ENCODE measurements at places on chromosomes 7 and 10.

DNA sequence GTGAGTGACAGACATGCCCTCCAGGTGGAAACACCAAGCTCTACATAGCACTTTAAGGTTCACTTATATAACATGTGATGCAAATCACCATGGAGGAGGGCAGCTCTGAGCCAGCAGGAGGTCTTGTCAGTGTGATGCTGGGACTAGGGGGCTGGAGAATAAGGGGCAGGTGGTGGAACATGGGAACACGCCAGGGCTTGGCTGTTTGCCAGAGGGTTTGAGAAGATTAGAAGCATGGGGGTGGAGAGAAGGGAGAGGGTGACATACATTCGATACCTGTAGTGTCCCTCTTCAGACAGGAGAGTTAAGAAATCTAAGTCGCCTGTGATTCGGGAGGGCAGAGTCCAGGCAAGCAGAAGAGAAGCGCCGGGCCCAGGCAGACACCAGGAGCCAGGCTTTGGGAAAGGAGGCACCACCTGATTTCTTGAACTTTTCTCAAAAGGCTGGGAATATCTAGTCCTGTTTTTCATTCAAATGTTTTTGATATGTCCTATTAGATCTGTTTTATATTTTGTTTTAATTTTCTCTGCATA, 16.9 kb upstream of the LAMB4 start:
- no peak for DNase-seq

DNA sequence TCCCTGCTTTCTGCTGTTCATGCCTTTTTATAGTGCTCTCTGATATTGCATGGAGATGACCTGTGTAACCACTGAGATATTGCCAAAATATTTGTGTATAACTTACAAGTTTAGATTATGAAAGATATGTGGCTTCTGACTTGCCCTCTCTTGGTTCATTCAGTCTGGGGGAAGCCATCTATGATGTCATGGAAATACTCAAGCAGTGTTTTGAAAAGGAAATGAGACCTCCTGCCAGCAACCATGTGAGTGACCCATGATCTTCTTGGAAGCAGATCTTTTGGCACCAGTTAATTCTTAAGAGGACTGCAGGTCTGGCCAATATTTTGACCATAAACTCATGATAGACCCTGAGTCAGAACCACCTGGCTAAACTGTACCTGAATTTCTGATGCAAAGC, 183.0 kb downstream of the THSD7A start:
- no peak for DNase-seq

GRCh38 chr10:131978851-131979250, 2.9 kb downstream of the BNIP3 start:
- no peak for DNase-seq

- no peak for DNase-seq
These were observed 649.2 kb upstream of the C7orf33 start for GRCh38 chr7:147941381-147941780.

DNA sequence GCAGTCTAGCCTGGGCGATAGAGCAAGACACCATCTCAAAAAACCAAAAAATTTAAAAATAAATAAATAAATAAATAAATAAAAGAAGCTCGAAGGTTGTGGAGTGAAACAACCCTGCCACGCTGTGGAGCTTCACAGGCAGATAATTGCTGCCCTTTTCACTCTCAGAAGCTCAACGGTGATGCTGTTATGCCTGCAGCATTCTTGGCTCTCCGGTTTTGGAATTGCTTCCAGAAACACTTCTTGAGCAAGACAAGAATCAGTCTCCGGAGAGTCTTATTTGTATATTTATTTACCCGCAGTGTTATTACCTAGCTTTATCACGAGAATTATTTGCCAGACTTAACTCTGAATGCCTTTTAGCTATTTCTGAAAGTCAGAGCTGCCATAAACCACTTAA, 40.5 kb upstream of the UBE2H start:
- no peak for DNase-seq

GRCh38 chr7:35797311-35797710, 3.5 kb upstream of the SEPTIN7 start:
- no peak for DNase-seq

- no peak for DNase-seq
These were observed 197.8 kb upstream of the CDCA7L start for GRCh38 chr7:22143491-22143890.

DNA sequence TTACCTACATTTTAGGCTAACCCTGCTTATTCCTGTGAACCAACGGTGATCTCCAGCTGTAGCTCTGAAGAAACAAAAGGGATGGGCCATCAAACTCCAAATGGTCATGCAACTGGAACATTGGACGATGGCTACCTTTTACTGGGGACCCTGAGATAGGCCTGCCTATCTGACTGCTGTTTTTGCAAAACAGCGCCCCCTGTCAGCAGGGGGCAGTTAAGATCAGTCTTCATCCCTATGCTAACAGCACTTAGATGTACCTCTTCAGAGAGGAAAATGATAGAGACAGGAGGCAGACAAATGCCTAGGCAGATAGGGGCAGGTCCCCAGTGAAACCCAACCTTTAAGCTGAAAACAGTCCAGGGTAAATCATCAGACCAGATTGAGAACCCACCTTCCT, 1085.4 kb upstream of the SORCS1 start:
- DNase-seq = no peak

- DNase-seq = no peak
These were observed 164.2 kb upstream of the ITGB1 start for GRCh38 chr10:33122014-33122809.

DNA sequence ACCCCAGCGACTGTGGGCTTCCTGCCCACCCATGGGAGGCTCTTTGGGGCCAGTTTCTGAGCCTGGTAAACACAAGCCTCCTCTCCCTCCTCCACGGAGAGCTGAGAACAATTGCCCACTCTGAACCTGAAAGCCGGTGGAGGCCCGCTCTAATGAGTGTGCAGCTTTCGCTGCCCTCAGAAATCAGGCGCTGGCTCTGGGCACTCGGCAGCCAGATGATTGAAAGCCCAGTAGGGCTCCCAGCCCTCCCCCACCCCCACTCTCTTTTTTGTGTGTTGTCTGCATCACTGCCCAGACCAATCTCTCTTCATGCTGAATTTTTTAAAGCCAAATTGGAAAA, 438.9 kb downstream of the RPS24 start:
- no peak for DNase-seq

GRCh38 chr7:27091105-27091504, 4.7 kb downstream of the HOXA1 start:
- DNase-seq = no peak

- no peak for DNase-seq
These were observed 10.6 kb upstream of the CALU start for GRCh38 chr7:128728598-128728997.

DNA sequence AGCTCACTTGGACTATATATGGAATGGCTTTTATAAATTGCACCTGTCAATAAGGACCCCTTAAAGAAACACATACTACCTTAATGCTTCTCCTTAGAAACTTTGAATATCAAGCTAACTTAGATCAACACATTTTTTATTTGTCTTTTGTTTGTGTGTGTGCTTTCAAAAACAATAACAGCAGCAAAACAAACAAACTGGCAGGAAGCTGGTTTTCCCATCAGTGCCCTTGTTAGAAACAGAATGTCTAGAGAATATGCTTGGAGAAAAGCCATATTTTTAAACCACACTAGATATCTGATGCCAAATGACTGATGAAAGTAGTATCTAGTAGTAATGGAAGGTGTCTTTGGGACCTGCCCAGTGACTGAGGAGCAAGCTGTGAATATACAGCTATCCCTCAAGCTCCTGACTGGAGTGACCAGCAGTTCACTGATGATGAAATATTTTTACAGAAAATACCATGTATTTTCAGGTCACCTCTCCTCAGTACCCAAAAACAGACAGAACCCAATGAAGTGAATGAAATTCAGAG, 1.0 kb downstream of the PDE1C start:
- DNase-seq = no peak

- no peak for DNase-seq
These were observed 39.5 kb downstream of the LHFPL3 start for GRCh38 chr7:104367926-104368325.

DNA sequence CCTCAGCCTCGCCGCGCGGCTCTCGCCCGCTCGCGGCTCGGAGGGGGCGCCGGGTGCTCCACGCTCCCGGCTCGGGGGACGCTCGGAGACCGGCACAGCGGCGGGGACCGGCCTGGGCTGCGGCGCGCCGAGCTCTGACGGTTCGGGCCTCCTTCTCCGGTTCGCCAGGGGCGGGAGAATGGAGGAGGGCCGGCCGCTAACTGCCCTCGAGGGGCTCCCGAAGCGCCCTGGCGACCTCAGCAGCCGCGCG, 232 bp upstream of the GRID1 start:
- DNase-seq = no peak

DNA sequence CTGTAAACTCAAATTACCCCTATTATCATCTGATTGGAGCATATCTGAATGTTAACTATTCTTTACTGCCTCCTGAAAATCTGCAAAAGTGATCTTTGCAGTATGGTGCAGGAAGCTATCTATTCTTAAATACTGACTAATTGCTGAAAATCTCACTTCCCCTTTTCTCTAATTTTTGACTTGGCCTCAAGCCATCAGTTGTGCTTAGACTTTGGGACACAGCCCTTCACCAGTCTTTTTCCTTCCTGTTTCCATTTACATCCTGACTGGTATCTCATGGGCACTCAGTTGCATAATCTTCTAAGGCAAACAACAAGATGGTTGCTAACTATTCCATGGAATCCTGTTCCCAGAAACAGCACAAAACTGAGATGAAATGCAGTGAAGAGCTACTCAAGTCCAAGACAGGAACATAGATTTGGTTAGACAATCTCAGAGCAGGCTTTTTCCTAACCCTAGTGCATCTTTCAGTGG, 228.5 kb downstream of the SORCS1 start:
- peak; percentile 35 for DNase-seq

DNA sequence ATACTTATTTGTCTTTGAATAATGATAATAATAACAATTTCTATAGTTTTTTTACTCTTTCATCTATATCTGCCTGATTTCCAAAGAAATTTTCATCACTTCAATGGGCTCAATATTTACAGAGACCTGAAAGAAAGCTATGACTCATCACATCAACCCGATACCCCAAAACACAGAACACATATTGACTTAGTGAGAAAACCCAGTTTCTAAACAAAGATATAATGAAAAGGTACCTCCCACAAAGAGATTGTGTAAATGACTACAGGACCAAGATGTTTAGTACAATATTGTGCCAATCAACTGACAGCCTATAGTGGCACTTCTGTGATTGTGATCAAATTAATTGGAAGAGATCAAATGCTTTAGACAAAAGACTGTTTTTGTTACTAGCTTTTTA, 133.9 kb downstream of the PCDH15 start:
- DNase-seq = no peak

All from common myeloid progenitor, CD34-positive (primary cell).